ENCODE measurements at places on chromosomes 4 and X.
A peak's percentile ranks its signal among the peaks of the same experiment; 100 is the strongest.

GRCh38 chr4:77006753-77007353 is 57.3 kb downstream of the SEPTIN11 start:
- no peak for DNase-seq

DNA sequence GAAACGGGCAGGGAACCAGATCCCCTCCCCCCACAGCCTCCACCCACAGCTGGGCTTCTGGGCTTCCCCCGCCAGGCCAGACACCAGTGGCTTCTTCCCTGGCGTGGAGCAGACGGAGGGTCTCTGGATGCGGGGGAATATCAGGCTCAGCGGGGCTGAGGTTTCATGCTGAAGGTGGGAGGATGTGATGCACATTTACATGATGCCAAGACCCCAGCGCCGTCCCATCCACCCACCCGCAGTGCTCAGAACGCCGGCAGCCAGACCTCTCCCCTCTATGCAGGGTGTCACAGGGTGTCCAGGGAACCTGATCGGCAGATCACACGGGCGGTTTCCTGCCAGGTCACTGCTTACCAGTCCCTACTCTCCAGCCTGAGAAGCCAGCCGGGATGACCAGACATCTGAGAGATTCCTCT is 12.8 kb upstream of the TNIP2 start:
- no peak for DNase-seq

DNA sequence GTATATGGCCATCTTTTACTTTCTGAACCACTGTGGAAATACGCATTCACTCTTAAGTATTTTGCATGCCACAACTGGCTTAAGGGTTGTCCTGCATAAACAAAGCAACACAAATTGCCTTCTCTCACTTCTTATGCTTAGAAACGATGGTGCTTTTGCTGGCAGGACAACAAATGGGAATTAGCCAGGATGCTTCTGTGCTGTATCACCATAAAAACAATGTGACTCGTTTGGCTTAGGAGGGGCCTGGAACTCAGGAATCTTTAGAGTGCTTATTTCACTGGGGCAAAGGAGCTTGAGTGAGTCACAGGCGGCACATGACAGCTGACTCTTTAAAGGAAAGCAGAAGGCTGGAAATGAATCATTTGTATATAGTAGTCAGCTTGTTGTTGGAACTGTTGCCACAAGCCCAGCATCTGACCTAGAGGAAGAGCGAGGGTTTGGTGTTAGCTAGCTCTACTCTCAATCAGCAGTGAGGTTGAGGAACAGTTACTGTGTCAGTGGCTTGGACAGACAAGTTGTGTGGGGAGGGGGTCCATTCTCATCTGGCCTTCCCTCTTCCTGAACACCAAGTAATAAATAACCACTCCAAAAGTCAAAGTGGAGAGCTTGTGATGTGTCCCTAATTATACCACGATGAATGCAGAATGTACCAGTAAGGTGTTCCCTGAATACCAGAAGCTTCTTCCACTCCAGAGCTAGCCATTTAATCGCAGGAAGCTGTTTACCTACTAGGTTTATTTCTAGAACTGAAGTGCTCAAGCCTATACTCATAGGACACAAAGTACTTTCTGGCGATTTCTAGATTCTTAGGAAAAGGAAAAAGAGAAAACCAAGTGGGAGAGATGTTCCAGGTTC is 293.1 kb downstream of the CAMK2D start:
- DNase-seq, result no peak

DNA sequence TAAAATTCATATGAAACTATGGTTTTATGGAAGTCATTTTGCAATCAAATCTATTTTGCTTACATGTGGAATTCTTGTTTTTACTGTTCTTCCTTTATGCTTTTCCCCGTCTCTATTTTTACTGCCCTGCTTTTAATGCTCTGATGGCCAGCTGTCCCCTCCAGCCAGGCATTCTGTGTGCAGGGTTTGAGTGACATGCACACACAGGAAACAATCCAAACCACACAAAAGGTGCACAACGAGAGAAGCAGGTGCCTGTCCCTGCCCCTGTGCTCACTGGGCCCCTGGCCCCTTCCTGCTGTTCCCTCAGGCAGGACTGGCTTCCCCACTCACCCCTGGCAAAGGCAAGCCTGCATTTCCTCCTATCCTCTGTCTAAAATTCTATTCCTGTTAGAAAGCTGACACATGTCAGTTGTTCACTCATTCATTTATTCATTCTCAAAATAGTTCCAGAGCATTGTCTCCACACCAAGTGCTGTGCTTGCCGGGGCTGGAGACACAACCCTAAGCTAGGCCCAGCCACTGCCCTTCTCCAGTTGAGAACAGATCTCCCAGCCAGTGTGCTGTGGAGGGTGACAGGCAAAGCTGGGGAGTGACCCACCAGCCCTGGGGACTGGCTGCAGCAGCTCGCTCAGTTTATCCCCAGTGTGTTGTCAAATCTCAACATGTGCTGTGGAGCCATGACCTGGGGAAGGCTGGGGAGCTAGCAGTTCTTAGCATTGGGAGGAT is 346.3 kb downstream of the FBXW7 start:
- no peak for DNase-seq

GRCh38 chr4:126753592-126753991 is 879.2 kb upstream of the INTU start:
- DNase-seq, result no peak

- DNase-seq, result no peak
Measured at GRCh38 chrX:14038375-14039085, 8.8 kb upstream of the GEMIN8 start.

DNA sequence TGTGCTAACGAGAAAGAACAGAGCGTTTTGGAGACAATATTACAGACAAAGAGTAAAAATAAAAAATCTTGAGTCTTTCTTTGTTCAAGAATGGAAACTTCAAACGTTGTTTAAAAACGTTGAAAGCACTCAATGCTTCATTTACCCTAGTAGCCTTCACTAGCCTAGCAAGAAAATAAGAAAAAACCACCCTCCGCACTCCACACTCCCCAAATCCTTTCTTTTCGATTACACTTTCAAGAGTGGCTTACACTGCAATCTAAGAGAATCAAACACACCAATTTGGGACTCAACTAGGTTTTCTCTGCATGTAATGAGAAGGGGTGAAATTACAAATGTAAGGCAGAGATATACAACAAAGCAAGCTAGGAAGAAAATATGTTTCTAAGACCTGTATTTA is 4.7 kb downstream of the TMSB4X start:
- no peak for DNase-seq

DNA sequence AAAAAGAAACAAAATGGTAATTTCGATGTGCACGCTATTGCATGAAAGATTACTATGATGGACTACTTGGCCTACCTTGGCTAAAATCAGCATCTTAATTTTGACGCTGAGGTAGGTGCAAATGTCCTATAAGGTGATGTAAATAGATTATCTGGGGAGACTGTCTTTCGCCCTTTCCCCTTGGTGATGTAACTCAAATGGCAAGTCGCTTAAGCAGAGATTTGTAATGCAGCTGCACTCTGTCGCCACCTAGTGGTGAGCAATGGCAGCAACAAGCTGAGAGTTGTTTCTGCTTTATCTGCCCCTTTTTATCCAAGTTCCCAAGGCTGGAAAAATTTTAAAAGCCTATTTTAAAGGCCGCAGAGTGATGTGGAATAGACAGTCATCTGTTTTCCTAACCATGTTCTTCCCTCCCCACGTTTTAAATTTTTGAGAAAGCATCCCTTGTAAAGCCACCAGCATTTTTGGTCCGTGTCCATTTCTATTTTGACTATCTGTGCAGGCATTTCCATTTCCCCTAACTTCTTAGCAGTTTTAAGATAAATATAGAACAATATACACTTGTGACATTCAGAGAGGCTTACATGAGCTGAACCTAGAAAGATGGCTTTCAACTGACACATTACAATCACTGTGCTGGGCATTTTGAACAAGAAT is 62.4 kb upstream of the PDLIM3 start:
- DNase-seq, result peak; percentile 64
